ENCODE measurements at places on chromosomes 7 and 10.

- no peak for DNase-seq
Measured at GRCh38 chr7:33883671-33883965, 21.7 kb upstream of the BMPER start.

- peak; percentile 64 for DNase-seq
Measured at GRCh38 chr10:44853148-44853734, 57.9 kb upstream of the TMEM72 start.

DNA sequence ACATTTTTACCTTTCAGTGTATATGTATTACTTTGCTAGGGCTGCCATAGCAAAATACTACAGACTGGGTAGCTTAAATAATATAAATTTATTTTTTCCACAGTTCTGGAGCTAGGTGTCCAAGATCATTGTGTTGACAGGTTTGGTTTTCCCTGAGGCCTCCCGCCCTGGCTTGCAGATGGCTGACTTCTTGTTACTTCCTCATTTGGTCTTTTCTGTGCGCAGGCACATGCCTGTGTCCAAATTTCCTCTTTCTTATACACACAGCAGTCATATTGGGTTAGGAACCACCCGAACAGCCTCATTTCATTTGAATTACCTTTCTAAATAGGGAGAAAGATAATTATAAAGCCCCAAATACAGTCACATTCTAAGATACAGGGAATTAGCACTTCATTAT is 521.6 kb upstream of the SORCS1 start:
- no peak for DNase-seq

DNA sequence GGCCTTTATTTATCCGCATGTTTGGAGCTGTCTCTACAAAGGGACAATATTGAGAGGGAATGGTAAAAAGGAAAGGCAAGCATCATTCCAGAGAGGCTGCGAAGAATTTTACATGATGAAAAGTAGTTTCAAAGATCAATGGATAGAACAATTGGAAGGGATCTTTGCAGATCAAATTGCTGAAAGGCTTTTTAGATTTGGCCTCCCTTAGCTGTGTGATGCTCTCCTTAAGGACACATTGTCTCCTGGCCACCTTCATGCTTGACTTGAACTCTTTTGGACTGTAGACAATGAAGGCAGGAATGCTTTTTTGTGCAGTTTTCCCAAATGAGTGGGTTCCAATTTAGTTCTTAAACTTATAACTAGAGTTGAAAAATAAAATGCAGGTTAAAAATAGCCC is 344.7 kb downstream of the ARL4A start:
- no peak for DNase-seq

- DNase-seq: no peak
Measured at GRCh38 chr7:6650086-6650485, 13.0 kb downstream of the ZNF316 start.

DNA sequence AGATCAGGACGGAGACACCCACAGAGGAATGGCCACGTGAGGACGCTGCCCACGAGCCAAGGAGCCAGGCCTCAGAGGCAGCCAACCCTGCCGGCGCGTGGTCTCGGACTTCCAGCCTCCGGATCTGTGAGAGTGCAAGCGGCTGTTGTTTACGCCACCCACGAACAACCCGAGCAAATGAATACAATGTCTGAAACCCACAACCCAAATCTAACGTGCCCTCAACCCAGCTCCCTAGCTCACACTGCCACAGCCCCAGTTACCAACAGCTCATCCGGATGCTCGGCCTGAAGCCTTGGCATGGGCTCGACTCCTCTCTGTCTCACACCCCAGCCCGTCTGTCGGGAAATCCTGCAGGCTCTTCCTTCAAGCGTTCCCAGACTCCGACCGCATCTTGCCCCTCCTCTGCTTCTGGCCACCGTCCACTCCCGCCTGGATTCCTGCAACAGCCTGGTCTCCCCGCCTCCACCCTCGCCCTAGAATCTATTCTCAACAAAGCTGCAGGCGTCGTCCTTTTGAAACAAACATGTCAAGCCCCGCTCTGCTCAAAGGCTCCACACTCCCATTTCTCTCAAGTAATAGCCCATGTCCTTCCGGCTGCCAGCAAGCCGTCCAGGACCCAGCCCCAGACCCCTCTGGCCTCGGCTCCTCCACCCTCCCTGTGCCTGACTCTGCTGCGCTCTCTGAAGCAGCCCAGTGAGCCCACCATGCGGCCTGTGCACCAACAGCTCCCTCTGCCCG is 35.3 kb downstream of the STK32C start:
- peak; percentile 86 for DNase-seq

- no peak for DNase-seq
Measured at GRCh38 chr7:5448378-5449037, 24.9 kb upstream of the TNRC18 start.

GRCh38 chr10:72087969-72088888 is at the start of gene SPOCK2:
Gene SPOCK2 (minus strand): TSS chr10:72088551. CDS start chr10:72088328, 223 bp downstream.
- peak; percentile 31 for DNase-seq

GRCh38 chr10:27844223-27844622 is 98.6 kb upstream of the MKX start:
- DNase-seq: no peak

GRCh38 chr7:37683246-37684120 is at the start of gene GPR141:
Gene GPR141 (plus strand): TSS chr7:37683766. CDS start chr7:37740394, 56,628 bp downstream.
- no peak for DNase-seq

DNA sequence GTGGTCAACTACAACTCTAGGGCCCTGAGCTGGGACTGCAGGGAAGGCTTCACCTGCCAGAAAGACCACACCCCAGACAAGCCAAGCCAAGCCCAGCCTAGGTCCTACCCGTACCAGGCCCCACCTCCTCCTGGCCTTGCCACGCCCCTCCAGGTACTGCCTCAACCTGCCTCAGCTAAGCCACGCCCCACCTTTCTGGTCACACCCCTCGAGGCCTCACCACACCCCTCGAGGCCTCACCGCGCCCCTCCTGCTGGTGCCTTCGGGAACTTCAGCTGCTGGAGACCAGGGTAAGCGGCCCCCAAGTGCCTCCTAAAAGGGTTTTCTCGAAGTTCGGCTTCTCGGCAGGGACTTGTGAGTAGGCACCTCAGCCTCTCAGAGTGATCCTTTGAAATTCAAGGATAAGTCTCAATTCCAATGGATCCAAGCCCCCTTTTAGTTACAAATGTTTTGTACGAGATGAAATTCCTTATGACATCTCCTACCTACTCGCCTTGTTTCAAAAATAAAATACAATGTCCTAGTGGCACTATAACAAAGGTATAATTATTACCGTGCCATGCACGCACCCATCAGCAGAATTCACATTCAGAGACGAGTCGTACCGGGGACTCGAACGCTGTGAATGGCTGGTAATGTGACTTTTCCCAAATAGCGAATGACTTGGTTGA is 171.2 kb downstream of the ARHGAP21 start:
- peak; percentile 21 for DNase-seq

DNA sequence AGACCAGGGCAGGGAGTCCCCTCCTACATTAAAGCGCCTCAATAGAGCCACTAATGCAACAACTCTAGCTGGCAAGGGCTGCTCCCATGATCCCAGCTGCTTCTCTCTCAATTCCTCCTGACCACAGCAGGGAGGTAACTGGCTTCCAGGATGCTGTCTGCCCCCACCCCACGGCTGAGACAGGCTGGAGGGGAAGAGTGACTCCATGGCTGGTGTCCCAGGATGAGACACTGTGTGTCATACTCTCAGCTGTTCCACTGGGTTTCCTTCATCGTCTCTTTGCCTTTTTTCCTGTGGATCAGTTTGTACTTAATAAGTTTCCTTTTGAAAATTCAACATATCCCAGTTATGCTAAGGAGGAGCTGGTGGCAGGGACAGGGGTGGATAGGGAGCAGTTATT is 27.7 kb upstream of the MYH16 start:
- peak; percentile 68 for DNase-seq

DNA sequence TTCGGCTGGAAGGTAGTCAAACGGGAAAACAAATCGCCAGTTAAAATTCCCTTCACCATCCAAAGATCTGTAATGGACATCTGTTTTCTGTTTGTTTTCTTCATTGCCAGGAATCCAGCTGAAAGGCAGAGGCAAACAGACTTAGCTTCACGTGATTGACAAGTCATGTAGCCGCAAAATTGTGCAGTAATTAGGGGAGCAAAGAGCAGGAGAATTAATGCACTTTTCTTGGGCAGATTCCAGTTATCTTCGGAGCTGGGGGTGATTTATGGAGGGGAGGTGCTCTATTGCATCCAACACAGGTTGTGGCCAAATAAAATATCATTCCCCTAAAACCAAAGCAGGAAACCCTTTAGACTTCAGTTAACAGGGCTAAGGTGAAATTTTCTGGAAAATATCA is 162.2 kb downstream of the MYOF start:
- peak; percentile 46 for DNase-seq

- no peak for DNase-seq
Measured at GRCh38 chr7:38704041-38704547, 72.9 kb upstream of the AMPH start.

- no peak for DNase-seq
Measured at GRCh38 chr7:82527851-82528250, 84.3 kb upstream of the CACNA2D1 start.

DNA sequence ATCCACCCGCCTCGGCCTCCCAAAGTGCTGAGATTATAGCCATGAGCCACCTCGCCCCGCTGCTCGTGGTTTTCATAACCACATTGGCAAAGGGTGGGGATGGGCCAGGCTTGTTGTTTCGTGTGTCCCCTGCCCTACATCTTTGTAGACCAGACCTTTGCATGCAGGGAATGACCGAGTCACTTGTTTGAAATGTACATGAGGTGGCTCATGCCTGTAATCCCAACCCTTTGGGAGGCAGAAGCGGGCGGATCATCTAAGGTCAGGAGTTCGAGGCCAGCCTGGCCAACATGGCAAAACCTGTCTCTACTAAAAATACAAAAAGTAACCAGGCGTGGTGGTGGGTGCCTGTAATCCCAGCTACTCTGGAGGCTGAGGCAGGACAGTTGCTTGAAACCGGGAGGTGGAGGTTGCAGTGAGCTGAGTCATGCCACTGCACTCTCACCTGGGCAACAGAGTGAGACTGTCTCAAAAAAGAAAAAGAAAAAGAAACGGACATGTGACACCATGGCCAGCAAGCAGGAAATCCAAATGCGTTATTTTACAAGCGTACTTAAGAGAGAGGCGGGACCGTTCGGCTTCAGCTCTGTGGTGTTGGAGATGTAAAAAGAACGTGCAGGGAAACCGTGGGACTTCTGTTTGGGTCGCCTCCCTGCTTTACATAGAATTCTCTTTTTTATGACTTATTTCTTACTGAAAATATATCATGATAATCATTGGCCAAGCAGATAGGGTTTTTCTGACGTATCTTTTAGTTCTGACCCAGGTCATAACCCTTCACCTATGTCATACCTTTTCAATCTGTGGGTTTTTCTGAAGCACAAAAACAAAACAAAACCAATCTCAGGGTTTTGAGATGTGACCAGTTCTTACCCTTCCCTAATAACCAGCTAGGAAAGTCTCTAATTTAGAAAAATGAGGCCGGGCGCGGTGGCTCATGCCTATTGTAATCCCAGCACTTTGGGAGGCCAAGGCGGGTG is 45.1 kb downstream of the WIPI2 start:
- DNase-seq: no peak

DNA sequence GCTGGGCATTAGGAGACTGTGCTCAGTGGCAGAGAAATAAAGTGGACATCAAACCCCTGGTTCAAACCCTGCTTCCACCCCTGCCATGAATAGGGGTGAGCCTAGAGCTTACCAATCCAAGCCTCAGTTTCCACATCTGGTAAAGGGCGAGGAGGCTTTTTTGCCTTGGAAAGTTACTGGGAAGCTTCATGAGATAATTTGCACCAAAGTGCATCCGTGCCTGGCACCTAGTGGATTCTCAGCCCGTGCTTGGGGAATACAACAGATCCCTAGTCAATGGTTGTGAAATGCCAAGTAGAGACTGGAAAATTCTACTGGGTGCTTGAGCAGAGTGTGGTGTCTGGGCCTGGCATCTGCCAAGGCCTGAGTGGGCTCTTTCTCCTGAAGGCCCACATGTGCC is 158.7 kb upstream of the ZMIZ1 start:
- no peak for DNase-seq

- no peak for DNase-seq
Measured at GRCh38 chr10:6167456-6167855, 35.3 kb upstream of the PFKFB3 start.

DNA sequence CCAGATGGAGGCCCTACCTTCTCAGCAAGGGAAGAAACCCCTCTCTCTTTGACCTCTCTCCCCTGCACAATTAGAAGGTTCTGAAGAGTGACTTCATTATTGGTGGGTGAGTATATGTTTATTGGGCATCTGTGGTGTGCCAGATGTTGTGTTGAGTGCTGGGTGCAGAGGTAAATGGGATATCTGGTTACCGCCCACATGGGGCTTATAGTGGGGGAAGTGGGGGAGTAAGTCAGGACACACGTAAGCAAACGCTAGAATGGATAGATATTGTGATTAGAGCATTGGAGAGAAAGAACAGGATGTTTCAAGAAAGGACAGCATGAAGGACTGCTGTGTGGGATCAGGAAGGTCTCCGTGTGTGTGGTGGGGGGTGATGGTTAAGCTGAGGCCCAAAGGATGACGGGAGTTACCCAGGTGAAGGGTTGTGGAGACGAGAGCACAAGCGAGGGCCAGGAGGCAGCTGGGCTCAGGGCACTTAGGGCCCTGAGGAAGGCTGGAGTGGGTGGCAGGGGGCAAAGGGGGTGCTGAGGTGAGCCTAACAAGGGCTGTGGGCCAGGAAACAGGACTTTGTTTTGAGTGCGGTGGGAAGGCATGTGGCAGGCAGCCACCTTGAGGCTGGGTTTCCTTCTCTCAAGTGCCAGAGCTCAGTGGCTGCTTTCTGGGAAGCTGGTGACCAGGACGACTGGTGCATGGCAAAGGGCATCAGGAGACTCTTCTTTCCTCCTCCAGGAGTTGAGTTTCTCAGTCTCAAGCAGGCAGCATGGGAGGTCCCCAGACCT is 299.9 kb downstream of the RPS24 start:
- no peak for DNase-seq

DNA sequence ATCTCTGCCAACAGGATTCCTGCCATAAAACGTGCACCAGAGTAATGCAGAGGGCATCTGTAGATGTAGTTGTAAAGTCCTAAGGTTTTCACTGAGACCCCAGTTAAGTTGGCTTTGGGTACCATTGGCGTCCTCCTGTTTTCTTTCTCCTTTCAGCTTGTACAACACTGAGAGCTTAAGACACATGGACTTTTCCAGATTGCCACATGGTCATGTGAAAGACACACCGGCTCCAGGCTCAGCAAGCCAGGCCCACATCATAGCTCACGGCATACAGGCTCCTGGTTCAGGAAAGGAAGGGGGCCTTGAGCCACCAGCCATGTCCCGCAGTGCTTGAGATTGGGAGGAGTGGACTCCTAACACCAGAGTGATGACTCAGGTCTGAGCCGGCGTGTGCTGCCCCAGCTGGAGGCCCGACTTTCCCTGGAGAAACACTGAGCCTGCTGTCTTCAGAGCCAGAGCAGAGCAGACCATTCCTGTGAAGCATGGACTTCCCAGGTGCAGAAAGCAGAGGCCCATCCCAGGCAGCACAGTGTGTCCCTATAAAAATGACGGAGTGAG is 252.7 kb downstream of the PRPF18 start:
- DNase-seq: peak; percentile 86
